ENCODE measurements at places on chromosomes 5 and 9. TPM values are rescaled to one million over a fixed set of nuclear protein-coding genes. Genes with fewer than 3 reads are reported as not detected.

GRCh38 chr5:87313216-87313615 is 45.5 kb downstream of the RASA1 start:
- DNase-seq, result no peak

- no peak for DNase-seq
These were observed 76.0 kb upstream of the FSTL4 start for GRCh38 chr5:133688391-133688790.

GRCh38 chr9:117368684-117369230 is 46.1 kb downstream of the ASTN2 start:
- DNase-seq, result no peak

HK3 gene
- 8.3 TPM for polyA plus RNA-seq

DOCK8 gene
- polyA plus RNA-seq, result 1.5 TPM

ADGRV1 gene
- 0.05 TPM for polyA plus RNA-seq

DNA sequence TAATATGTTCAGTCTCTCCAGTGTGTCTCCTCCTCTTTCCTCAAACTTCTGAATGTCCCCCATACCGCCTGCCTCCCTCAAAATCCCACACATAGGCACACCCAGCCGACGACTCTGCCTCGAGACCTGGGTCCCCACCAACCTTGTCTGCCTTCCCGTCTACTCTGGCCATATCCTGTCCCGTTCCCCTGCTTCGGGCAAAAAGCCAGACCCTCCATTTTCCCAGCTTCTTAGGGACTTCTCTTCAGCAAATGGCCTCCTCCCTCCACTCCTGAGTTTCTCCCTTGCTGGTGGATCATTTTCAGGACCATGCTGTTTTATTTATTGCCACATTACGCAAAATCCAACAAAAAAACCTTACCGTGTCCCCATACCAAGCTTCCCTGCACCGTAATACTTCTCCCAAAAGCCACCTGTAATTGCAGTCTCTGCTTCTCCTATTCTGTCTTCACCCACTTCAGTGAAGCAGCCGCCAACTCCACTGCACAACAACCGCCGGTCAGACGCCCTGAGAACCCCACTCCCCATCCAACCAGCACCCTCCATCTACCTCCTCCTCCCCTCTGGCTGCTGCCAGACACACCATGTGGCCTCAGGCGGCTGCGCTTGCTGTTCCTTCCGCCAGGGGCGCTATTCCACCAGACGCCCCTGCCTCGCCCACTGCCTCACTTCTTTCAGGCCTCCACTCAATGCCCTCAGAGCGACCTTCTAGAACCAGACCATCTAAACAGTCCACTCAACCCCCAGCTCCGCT is 117.0 kb downstream of the TRPM6 start:
- no peak for DNase-seq

Measured in right cardiac atrium (tissue), 5 donors.